ENCODE measurements at places on chromosomes 7 and 10. TPM values are rescaled to one million over a fixed set of nuclear protein-coding genes. Genes with fewer than 3 reads are reported as not detected.

- DNase-seq = no peak
Measured at GRCh38 chr10:11683529-11684320, 58.5 kb upstream of the ECHDC3 start.

GRCh38 chr10:132001238-132001972 lies 19.7 kb upstream of the BNIP3 start:
- DNase-seq = no peak

- no peak for DNase-seq
Measured at GRCh38 chr10:124688889-124689670, 55.1 kb downstream of the FAM53B start.

DNA sequence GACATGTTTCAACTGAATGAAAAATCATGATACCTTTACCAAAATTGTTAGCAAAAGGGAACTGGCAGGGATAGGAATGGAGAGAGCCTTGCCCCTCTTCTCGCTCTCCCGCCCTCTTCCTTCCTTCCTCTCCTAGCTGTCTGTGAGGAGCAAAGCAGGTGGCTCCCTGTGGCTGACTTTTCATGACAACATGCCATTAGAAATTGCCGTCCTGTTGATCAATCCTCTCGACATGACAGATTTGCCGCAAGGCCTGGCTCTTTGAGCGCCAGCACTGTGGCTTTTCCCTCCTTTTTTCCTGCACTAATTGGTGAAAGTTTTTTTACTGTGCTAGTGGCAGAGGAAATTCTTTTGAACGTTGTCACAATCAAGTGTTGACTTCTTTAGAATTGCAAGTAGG lies 171.1 kb downstream of the TCF7L2 start:
- DNase-seq = no peak

DNA sequence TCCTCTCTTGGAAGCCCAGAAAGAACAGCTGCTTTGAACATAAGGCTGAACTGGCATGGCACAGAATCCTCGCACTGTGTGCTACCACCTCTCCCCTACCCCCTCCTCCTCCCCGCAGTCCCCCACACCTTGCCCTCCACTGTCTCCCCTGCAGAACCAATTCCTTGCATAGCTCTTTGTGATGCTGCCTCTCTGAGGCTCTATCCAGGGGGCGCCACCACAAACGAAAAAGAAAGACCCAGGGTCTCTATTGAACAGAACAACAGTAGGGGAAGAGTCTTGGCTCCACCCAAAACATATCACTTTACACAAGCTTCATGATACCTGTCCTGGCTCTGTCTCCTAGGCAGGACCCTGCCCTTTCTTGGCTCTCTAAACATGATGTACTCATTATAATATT lies 26.2 kb upstream of the EBLN1 start:
- DNase-seq = no peak

GRCh38 chr7:83466956-83467355 lies 182.0 kb downstream of the SEMA3E start:
- no peak for DNase-seq

GRCh38 chr7:93430917-93431588 lies 143.5 kb downstream of the CALCR start:
- no peak for DNase-seq

DNA sequence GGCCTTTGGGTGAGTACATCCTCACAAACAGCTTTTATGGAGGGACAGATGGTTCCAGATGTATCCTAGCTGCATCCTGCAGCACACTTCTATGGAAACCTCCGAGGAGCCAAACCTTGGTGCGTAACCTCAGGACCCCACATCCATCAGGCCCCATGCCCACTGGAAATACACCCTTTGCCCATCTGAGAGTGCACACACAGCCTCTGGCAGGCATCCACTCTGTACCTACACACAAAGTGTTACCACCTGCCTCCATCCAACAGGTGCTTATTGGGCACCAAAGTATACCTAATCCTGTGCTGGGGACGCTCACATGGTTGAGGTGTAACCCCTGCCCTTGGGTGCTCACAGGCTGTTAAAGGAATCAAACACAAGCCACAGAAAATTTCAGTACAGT lies 117.9 kb downstream of the ADCY1 start:
- no peak for DNase-seq

- DNase-seq = peak; percentile 54
Measured at GRCh38 chr7:93374345-93374940, 142.3 kb downstream of the VPS50 start.

GRCh38 chr7:100433276-100433591 lies 3.1 kb downstream of the PPP1R35 start:
- DNase-seq = no peak

DNA sequence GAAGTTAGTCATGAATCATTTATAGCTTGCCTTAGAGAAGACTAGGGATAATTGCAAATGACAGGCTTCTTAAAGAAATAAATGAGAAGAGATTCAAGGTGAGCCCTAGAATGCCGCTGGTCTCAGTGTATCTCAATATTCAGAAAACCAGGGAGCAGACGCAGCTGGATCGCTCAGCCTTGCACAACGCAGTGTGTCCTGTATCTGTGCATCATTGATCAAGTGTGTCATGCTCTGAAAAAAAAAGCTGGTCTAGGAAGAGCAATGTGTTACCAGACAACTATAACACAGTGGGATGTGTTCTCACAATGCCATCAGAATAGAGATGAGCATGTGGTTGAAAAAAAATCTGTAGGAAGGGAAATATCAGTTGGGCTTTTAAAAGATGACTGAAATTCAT lies 230.1 kb downstream of the CALN1 start:
- no peak for DNase-seq

DNA sequence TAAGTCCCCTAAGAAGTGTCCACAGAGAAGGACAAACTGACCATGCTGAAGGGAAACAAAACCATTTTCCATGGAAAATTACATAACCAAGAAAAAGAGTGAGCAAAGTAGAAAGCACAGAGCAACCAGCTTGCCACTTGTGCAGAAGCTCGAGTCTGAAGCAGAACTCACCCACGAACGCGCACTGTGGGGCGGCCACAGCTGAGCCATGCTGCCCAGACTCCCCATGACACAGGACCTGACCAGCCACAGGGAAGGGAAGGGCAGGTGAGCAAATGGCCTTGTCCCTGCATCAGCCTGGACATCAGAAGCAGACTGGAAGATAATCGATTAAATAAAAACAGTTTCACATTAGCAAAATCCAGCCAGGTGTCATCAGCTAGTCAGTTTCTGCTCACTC lies 95.7 kb downstream of the TCERG1L start:
- no peak for DNase-seq

DNA sequence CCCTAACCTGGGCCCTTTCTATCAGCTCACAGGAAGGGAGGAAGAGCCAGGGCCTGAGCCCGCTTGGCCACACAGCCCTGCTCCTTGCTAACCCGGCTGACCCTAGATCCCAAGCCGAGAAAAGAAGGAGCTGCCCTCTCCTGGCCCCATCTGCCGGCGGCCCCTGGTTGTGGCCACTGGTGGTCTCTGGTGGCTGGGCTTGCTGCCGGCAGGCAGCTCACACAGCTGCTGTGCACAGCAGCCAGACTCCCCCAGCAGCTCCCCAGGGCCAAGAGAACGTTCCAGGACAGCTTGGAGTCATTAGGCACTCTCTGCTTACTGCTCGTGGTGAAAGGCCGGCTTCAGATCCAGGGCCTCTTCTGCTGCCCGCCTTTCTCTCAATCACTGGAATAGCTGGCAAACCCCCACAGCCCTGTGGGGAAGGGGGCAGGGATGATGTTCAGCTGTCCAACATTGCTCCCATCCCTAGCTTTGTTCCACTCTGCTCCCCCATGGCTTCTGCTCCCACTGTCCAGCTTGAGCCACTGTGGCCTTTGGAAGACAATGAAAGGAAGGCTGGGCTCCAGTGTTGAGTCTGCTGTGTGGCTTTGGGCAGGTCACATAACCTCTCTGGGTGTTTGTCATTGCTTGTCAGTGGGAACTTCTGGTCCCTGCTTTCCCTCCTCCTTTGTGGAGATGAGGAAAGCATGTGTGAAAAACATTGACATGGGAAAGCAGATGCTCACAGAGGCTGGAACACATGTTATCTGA lies 35.4 kb upstream of the COL13A1 start:
- no peak for DNase-seq

GRCh38 chr10:45255706-45256105 lies 59.7 kb downstream of the OR13A1 start:
- no peak for DNase-seq

DNA sequence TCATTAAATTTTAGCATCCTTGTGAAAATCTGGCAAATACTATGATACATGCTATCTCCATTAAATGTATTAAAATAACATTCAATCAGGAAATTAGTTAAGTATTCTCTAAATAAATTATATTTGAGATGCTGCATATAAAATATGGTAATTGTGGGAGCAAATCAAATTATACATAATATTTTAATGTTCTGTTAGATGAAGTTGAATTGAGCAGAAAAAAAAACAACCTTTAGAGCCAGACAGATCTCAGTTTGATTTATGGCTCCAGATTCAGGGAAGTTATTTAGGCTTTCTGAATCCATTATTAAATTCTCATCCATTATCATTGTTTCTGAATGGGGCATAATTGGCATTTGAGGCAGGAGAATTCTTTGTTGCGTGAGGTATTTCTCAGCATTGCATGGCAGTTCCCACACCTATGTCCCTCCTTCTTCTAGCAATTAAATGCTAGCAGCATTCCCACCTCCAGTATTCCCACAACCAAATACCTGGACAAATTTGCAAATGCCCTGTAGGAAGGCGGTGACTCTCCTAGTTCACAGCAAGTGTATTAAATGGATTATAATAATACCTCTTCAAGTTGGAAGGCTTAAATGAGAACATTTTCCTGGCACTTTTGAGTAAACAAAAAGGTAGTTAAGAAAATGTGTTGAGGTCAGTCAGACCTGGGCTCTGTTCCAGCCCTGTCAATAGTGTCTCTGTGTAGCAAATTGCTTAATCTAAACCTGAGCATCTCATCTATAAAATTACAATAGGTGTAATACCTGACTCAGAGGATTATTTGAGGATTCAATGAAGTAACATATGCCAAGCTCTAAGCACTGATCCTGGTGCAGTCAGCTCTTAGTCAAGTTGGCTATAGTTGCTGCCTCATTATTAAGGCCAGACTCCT lies 108.9 kb downstream of the RNLS start:
- DNase-seq = no peak

- DNase-seq = no peak
Measured at GRCh38 chr7:158570449-158571170, 17.0 kb downstream of the PTPRN2 start.

DNA sequence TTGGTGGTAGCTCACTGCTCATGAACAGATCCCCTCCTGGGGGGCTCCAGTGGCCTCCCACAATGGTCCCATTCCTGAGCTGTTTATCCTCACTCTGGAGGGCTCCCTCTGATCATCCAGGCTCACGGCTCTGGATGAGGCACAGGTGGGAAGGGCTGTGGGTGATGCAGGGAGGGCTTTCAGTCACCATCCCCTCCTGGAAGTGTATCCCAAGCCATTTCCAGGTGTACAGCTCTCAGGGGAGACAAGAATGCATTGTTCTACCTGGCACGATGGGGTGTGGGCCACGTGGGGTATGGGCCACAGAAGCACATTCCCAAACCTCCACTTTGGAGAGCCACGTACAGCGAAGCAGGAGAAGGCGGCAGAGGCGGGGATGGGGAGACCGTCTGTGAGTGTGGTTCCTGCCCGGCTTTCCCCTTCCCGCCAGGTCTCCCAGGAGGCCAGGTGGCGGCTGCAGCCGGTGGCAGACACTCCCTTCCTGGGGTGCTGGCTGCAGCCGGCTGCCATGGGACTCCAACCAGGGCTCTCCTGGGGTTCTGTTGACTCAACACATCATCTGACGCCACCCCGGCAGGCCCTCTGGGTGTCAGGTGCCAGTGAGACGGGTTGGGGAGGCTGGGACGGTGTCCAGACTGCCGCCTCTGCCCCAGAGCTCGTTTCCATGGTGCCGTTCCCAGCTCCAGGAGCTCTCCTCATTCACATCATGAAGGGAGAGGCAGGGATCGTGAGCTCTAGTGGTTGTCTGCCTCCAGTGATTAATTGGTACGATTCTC lies 169.7 kb upstream of the RHEB start:
- DNase-seq = no peak

DNA sequence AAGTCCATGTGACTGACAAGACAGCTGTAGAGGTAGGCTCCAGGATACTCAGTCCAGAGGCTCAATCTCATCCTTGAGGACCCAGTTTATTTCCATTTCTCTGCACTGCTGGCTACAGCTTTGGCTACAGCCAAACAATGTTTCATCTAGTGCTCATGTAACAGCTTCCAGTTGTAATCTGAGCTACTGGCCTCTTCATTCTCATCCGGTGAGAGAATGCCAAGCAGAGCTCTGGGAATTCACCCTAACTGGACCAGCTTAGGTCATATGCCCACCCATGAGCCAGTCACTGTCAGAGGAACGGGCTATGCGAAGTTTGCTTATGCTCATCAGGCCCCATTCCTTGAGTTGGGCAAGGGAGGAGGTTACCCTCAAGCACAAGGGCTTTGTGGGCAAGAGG lies 192.9 kb downstream of the EVX1 start:
- DNase-seq = no peak

GRCh38 chr7:16929146-16929762 lies 47.5 kb upstream of the AGR3 start:
- DNase-seq = no peak

The TDRD1 gene
- total RNA-seq = not detected

The SFXN4 gene
- 14.5 TPM for total RNA-seq

The FOXI2 gene
- not detected for total RNA-seq

The CLCN1 gene
- not detected for total RNA-seq

The PDK4 gene
- 2.5 TPM for total RNA-seq

The CNNM1 gene
- total RNA-seq = not detected

The RPEL1 gene
- total RNA-seq = not detected

The CALML3 gene
- total RNA-seq = not detected

The SFR1 gene
- total RNA-seq = 8.9 TPM

The GRID2IP gene
- not detected for total RNA-seq

The GCK gene
- total RNA-seq = 0.51 TPM

The NPSR1 gene
- not detected for total RNA-seq

The DNMBP gene
- total RNA-seq = 53.4 TPM

The SPDYE9 gene
- not detected for total RNA-seq

The MDH2 gene
- 175 TPM for total RNA-seq

The IDI2 gene
- total RNA-seq = not detected

The CYP3A5 gene
- not detected for total RNA-seq

The ZNF503 gene
- 2.7 TPM for total RNA-seq

The HKDC1 gene
- total RNA-seq = not detected

The MLXIPL gene
- total RNA-seq = not detected

The DKK1 gene
- total RNA-seq = 200 TPM

The ADCY1 gene
- 1.6 TPM for total RNA-seq

The CSGALNACT2 gene
- 19.9 TPM for total RNA-seq
